ENCODE measurements at places on chromosomes 2 and 18. TPM values are rescaled to one million over a fixed set of nuclear protein-coding genes. Genes with fewer than 3 reads are reported as not detected.

DNA sequence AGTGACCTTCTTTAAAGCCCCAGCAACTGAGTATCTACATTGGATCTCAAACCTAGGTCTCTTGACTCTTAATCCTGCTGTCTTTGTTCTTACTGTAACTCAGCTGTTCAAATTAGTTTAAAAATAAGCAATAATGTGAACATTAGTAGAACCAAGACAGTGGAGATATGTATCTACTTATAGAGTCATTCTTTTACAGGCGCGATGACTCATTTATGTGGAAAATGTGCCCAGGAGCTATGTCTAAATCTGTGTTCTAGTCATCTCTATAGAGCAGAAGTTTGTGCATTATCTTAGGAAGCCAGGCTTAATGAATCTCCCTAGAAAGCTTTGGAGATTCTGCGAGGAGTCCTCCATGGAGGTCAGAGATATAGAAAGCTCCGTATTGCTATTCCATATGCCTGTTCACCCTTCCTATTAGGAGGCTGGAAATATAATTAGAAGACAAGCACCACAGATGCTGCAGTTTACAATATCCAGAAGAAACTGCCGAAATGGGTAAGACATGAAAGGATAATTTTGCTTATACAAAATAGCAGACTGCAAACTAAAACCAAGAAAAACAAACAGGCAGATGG lies 211.6 kb downstream of the TRIB2 start:
- no peak overlapping the region for H3K4me3 ChIP-seq
- H3K27me3 ChIP-seq, result peaks cover 19% of the 10 kb centered on the region
- H3K27ac ChIP-seq, result no peak overlapping the region
- no peak for DNase-seq

- no peak overlapping the region for H3K4me3 ChIP-seq
- H3K27me3 ChIP-seq, result no peaks in the 10 kb centered on the region
- DNase-seq, result peak; percentile 55
- no peaks in the 10 kb centered on the region for H3K36me3 ChIP-seq
Observed at GRCh38 chr2:104443145-104443544, 410.8 kb upstream of the POU3F3 start.

DNA sequence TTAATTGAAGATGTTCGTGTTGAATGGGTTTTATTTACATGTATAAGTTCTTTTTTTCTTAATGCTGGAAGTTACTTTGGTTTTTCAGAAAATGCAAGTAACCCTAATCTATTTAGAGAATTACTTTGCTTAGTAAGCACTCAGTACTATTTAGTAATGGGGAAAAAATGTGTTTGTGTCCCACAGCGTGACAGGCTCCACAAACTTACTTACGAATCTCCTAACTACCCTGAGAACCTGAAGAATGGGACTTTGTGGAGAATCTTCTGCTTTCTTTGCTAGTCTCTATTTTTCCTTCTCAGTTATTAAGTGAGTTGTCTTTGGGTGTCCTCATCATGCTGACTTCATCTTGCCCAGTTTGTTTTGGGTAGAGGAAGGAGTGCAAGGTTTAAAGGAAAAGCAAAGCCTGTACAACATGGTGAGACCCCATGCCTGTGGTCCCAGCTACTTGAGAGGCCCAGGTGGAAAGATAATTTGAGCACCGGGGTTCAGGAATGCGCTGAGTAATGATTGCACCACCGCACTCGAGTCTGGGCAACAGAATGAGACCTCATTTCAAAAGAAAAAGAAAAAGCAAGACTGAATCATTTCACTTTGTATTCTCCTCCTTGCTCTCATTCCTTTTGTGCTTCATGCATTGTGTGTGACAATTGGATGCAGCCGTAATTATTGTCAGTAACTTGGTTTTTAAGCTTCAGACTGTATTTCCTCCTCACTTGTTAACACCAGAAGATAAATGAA lies 10.2 kb downstream of the NEDD4L start:
- no peak overlapping the region for H3K4me3 ChIP-seq
- H3K4me1 ChIP-seq, result peaks cover 5% of the 10 kb centered on the region
- no peak overlapping the region for H3K27ac ChIP-seq
- H3K27me3 ChIP-seq, result peaks cover 2% of the 10 kb centered on the region
- no peak for DNase-seq

STEAP3 gene
- 0.13 TPM for total RNA-seq

- H3K4me1 ChIP-seq, result no peaks in the 10 kb centered on the region
- no peak for DNase-seq
- H3K27me3 ChIP-seq, result no peaks in the 10 kb centered on the region
- H3K27ac ChIP-seq, result no peak overlapping the region
Observed at GRCh38 chr2:4507661-4508060, 804.3 kb downstream of the DCDC2C start.

- no peak overlapping the region for H3K27ac ChIP-seq
- no peaks in the 10 kb centered on the region for H3K36me3 ChIP-seq
- no peak for DNase-seq
- no peak overlapping the region for H3K4me3 ChIP-seq
Observed at GRCh38 chr2:10704034-10704594, 14.3 kb upstream of the NOL10 start.

FOXI3 gene
- not detected for total RNA-seq

C2orf66 gene
- total RNA-seq, result 0.32 TPM

DES gene
- not detected for total RNA-seq

MYOM1 gene
- 1.3 TPM for total RNA-seq

- no peak overlapping the region for H3K27ac ChIP-seq
- no peak for DNase-seq
- no peaks in the 10 kb centered on the region for H3K36me3 ChIP-seq
Observed at GRCh38 chr2:191405546-191405945, 160.3 kb downstream of the MYO1B start.

- DNase-seq, result peak; percentile 70
- H3K36me3 ChIP-seq, result no peaks in the 10 kb centered on the region
- no peaks in the 10 kb centered on the region for H3K27me3 ChIP-seq
- peak overlapping the region; percentile 2 for H3K27ac ChIP-seq
Observed at GRCh38 chr2:109143214-109144187, 14.5 kb downstream of the SH3RF3 start.

DNA sequence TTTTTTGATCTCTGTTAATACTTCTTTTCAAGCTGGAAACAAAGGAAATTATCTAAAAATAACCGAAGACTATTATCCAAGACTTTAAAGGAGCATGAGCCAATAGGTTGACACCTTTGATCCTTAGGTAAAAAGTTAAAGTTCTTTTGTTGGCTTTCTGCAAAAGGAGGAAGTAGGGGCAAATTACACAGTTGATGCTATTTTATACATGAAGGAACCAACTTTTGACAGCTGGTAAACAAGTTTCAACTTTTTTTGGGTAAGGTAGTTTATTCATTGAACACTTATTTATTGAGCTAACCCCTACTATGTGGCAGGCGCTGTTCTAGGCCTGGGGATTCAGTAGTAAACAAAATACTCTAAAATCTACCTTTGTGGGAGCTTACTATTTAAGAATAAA lies 66.6 kb upstream of the ZEB2 start:
- peaks cover 4% of the 10 kb centered on the region for H3K27me3 ChIP-seq
- peaks cover 8% of the 10 kb centered on the region for H3K4me1 ChIP-seq
- no peak overlapping the region for H3K4me3 ChIP-seq
- no peak overlapping the region for H3K27ac ChIP-seq
- H3K36me3 ChIP-seq, result no peaks in the 10 kb centered on the region

GRCh38 chr2:24511894-24512293 lies 20.8 kb downstream of the NCOA1 start:
- no peak for DNase-seq
- H3K36me3 ChIP-seq, result no peaks in the 10 kb centered on the region
- no peak overlapping the region for H3K4me3 ChIP-seq
- peaks cover 21% of the 10 kb centered on the region for H3K4me1 ChIP-seq
- H3K27ac ChIP-seq, result no peak overlapping the region

DNA sequence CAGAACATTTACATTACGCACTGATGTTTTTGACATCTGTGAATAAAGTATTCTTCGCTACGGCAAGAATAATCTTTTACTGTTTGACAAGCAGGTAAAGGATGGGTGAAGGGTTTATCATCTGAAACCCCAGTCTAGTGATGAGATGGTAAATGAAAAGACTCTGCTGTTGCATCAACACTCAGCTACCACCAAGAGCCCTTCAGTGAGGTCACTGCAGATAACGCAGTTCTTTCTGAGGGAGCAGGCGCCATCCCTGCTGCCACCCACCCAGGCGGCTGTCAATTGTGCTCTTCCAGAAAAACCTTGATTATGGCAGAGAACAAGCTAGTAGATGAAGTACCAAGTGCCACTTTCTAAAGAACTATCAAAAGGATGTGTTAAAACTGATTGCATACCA lies 58.7 kb downstream of the ABCG8 start:
- H3K4me3 ChIP-seq, result no peak overlapping the region
- no peaks in the 10 kb centered on the region for H3K27me3 ChIP-seq
- H3K4me1 ChIP-seq, result no peaks in the 10 kb centered on the region
- H3K36me3 ChIP-seq, result peaks cover 45% of the 10 kb centered on the region
- DNase-seq, result no peak
- H3K27ac ChIP-seq, result no peak overlapping the region

- no peak for DNase-seq
- H3K36me3 ChIP-seq, result no peaks in the 10 kb centered on the region
- peaks cover 7% of the 10 kb centered on the region for H3K27me3 ChIP-seq
Observed at GRCh38 chr2:28488083-28488830, 7.6 kb upstream of the PLB1 start.

GRCh38 chr2:152097290-152097800 lies 1.5 kb downstream of the CACNB4 start:
- H3K36me3 ChIP-seq, result no peaks in the 10 kb centered on the region
- DNase-seq, result no peak
- H3K27me3 ChIP-seq, result peaks cover 46% of the 10 kb centered on the region

SCG2 gene
- not detected for total RNA-seq

DNA sequence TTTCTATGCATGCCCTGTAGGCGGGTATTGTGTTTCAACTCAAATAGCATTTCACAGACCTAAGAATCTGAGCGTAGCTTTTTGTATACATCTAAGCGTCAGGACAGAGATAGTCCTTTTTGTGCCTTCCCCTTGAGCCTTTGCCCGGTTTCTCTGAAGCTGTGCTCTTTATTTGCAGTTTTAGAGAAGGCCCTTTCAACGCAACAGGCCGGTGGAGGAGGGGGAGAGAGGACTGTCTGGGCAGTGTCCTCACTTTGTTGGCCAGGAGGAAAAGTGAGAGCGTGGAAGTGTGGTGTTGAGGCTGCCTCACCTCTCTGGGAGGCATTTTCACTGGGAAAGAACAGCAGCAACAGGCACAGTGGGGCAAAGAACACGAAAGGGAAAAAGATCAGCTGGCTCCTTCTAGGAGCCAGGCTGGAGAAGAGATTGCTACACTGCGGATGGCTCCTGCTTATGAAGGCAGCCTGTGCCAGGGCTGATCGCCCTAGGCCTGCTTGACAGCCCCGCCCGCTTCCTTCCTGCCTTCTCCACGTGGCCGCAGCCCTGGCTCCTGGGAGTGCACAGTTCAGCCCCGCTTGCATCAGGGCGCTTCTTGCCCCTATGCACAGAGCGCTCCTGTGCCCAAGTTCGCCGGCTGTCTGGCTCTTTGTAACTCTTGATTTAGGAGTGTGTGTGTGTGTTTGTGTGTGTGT lies 195.6 kb upstream of the POU3F3 start:
- H3K27ac ChIP-seq, result no peak overlapping the region
- DNase-seq, result peak; percentile 39
- H3K4me3 ChIP-seq, result peak overlapping the region; percentile 20
- H3K4me1 ChIP-seq, result peaks cover 14% of the 10 kb centered on the region
- no peaks in the 10 kb centered on the region for H3K36me3 ChIP-seq

DNA sequence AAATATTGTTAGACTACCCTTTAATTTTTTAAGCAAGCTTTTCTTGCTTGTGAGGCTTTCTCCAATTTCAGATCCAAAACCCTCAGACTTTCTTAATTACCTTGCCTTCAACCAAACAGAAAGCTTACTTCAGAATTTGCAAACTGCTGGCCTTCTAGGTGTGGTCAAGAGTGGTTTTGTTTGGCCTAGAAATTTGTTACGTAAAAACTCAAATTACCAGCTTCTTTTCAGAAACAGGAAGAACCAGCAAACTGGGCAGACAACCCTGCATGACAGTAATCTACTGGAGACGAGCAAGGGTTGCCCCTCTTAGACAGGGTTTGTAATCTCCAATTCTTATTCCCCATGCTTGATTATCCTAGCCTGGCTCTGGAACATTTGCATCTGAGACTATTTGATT lies 27.1 kb downstream of the SRBD1 start:
- no peaks in the 10 kb centered on the region for H3K27me3 ChIP-seq
- no peak overlapping the region for H3K4me3 ChIP-seq
- no peak for DNase-seq

- H3K36me3 ChIP-seq, result no peaks in the 10 kb centered on the region
- H3K27ac ChIP-seq, result no peak overlapping the region
- no peak for DNase-seq
- no peaks in the 10 kb centered on the region for H3K27me3 ChIP-seq
Observed at GRCh38 chr18:66156946-66157687, 406.3 kb downstream of the CDH7 start.

DNA sequence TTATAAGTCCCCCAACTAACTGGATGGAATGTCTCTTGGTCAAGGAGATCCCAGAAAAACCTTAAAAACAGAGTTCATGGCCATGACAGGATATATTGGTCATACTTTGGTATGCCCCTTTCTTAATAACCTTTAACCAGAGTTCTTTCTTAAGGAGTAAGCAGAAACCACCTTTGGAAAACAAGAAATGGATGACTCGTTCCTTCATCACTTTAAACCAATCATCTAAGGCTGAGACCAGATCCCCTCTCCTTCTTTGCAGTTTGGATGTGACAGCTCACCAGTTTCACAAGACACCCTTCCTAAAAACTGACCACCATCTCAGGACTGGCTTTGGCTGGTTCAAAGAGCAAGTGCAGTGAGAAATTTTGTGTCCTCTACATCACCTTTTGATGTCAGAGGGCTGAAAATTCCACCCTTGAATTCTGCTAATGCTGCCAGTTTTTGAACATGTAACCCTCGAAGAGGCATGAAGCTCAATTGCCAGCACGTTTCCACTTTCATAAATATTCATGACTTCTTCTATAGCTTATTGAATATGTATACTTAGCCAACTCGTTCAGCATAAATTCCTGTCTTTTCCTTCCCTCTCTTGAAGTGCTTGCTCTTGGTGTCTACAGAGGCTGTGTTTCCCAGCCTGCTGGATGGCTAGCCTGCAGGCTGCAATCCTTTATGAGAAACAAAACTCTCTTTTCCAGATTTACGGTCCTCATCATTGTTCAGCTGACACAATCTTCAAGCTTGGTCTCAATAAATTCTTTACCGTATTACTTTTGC lies 1323.5 kb upstream of the TMEFF2 start:
- no peaks in the 10 kb centered on the region for H3K27me3 ChIP-seq
- no peak for DNase-seq
- H3K4me1 ChIP-seq, result no peaks in the 10 kb centered on the region
- H3K27ac ChIP-seq, result no peak overlapping the region
- no peaks in the 10 kb centered on the region for H3K36me3 ChIP-seq

CCDC138 gene
- total RNA-seq, result 8.1 TPM

SULT1C3 gene
- not detected for total RNA-seq

OR6B2 gene
- total RNA-seq, result not detected

GRCh38 chr2:132479155-132479554 lies 62.5 kb downstream of the GPR39 start:
- H3K4me3 ChIP-seq, result no peak overlapping the region
- no peak overlapping the region for H3K27ac ChIP-seq
- DNase-seq, result no peak
- no peaks in the 10 kb centered on the region for H3K36me3 ChIP-seq
- H3K4me1 ChIP-seq, result no peaks in the 10 kb centered on the region

All from activated CD8-positive, alpha-beta T cell treated with anti-CD3 and anti-CD28 coated beads, Interleukin-2, amount 10 ng/mL, durations not matched to agents 7 days and 5 days (primary cell).